NCI-H2081 treated with DMSO at 0.1 percent for 48 hours (cell line): ENCODE measurements at places on chromosomes 16 and 17.

- no peak for DNase-seq
Observed at GRCh38 chr17:43962479-43962878, 8.7 kb upstream of the PYY start.

DNA sequence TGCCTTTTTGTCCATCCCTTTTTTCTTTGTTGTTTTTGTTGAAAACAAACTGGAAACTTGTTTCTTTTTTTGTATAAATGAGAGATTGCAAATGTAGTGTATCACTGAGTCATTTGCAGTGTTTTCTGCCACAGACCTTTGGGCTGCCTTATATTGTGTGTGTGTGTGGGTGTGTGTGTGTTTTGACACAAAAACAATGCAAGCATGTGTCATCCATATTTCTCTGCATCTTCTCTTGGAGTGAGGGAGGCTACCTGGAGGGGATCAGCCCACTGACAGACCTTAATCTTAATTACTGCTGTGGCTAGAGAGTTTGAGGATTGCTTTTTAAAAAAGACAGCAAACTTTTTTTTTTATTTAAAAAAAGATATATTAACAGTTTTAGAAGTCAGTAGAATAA, 4.9 kb downstream of the SOX9 start:
- DNase-seq = no peak

DNA sequence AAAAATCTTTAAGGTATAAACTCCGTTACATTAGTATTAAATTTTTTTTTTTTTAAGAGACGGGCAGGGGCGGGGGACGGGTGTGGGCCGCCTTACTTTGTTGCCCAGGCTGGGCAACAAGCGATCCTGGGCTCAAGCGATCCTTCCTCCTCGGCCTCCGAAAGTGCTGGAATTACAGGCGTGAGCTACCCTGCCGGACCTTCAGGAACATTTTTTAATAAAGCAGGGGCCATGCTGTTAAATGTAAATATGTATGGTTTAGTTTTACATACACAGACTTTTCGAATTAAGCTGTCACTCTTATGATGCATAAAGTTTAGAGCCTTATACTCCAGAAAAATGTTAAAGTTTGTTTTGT, 2.4 kb downstream of the PPM1D start:
- no peak for DNase-seq

GRCh38 chr16:31507617-31507928, 618 bp downstream of the RUSF1 start:
- DNase-seq = no peak

- no peak for DNase-seq
Observed at GRCh38 chr17:73165616-73166404, 1.0 kb downstream of the SSTR2 start.

DNA sequence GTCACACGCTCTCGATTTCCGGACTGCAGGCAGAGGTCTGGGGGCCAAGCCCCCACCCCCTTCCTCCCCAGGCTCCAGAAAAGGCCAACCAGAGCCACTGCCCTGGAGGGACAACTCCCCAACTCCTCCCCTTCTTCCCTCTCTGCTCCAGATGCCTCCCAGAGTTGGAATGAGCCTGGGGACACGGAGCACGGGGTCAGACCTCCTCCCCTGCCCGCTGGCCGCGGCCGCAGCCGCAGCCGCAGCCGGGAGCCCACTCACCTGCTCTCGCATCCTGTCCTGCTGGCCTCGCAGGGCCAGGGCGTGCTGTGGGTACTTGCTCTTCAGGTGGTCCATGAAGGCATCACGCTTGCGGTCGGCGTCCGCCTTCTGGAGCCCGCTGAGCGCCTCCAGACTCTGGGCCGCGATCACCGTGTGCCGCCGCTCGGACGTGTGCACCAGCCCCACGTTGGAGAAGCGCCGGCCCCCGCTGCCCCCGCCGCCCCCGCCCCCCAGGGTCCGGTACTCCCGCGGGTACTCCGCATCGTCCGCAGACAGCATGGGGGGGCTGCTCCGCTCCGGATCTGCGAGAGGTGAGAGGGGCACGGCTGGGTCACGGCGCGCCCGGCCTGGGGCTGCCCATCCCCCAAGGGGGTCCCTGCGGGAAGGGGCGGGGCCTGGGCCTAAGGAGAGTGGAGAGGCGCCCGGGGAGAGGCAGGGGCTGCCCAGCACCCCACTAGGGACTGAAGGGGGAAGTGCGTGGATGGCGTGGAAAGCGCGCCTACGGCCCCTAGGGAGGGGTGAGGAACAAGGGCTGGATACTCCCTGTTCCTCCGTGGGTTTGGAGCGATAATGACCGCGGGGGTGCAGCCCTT, 27.3 kb downstream of the SRCIN1 start:
- no peak for DNase-seq

DNA sequence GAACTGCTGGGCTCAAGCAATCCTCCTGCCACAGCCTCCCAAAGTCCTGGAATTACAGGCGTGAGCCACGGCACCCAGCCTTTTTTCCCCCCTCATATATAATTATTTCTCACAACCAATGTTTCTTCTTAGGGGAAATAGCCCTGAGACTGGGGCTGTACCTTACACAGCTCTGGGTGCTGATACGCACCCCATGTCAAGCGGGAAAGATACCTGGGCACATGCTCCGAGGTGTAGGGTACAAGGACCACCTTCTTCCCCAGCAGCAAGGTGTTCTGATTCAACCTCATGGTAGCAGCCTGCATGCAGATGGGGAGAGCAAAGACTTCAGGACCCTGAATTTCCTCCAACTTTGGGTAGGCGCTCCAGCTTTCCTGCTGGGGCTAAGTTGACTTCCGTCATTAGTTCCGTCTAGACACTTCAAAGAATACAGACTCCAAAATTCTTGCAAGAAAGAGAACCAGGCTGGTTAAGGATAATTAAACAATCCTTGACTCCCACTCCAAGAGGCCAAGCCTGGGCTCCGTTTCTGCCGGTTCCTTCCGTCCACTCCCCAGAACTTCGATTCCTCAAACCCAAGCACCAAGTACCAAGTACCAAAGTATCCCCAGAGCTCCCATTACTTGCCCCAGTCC, 619 bp downstream of the NAT9 start:
- no peak for DNase-seq
